Right cardiac atrium (tissue), 5 donors: ENCODE measurements at places on chromosomes 4 and X. TPM values are rescaled to one million over a fixed set of nuclear protein-coding genes. Genes with fewer than 3 reads are reported as not detected.

GRCh38 chr4:102761296-102761701, 531 bp upstream of the MANBA start:
- no peak for DNase-seq

DNA sequence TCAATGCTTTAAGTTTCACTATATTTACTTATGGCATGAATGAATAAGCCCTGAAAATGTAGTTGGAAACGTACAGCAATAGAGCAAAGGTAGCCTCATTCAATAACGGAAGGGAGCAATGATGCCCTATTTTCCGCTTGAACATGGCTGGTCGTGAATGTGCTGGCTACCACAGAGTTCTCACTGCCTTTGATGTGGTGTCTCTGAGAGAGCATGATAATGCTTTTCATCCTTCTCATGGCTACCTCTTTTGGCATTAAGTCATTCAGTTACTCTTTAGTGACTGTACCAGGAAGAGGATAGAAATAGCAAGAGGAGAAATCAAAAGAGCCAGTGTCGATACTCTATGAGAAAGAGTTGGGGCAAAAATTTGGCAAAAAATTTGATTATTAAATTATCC, 308.0 kb downstream of the PPP3CA start:
- no peak for DNase-seq

DNA sequence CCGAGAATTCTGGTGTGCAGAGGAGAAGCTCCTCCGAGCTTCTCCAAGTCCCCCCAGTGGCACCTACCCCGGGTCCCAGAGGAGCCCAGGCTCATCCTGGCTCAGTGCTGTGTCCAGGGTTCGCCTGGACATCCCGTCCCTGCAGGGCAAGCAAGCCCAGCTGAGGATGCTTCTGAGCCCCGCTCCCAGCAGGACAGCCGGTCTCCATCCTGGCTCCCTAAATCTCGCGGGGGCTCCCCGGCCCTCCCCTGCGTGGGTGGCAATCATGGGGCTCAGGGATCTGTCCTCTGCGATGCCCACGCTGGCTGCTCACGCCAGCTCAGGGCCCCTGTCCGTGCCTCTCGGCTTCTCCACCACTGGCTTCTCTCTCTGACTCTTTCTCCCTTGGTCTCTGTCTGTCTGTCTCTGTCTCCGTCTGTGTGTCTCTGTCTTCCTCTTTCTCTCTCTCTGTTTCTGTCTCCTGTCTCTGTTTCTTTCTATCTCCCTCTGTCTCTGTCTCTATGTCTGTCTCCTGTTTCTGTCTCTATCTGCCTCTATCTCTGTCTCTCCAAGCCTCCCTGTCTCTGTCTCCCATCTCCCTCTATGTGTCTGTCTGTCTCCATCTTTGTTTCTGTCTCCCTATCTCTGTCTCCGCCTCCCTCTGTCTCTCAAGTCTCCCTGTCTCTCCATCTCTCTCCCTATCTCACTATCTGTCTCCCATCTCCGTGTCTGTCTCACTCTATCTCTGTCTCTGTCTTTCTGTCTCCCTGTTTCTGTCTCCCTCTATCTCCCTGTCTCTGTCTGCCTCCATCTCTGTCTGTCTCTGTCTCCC, 27.8 kb upstream of the SLC25A6 start:
- DNase-seq = no peak

GRCh38 chr4:3031357-3032082, 42.8 kb downstream of the HTT-AS start:
- peak; percentile 65 for DNase-seq

- DNase-seq = peak; percentile 92
Observed at GRCh38 chrX:74420196-74421035, 877 bp upstream of the SLC16A2 start.

- DNase-seq = no peak
Observed at GRCh38 chrX:149950681-149951080, 12.4 kb upstream of the EOLA2 start.

DNA sequence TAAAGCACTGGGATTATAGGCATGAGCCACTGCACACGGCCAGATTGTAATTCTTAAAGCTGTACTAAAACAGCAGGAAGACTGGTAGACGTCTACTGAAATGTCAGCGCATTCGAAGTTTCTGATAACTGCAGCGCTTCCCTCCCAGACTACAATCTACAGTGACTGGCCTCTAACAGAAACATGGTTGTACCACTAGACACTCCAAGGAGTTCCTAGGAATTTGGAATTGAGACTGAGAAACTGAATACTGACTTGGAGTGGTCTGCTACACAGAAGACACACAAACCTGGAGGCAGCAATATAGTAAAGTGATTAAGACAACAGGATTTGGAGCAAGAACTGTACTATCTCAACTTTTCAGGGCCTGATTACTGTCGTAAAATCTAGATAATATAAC, 937 bp downstream of the HELQ start:
- DNase-seq = no peak

DNA sequence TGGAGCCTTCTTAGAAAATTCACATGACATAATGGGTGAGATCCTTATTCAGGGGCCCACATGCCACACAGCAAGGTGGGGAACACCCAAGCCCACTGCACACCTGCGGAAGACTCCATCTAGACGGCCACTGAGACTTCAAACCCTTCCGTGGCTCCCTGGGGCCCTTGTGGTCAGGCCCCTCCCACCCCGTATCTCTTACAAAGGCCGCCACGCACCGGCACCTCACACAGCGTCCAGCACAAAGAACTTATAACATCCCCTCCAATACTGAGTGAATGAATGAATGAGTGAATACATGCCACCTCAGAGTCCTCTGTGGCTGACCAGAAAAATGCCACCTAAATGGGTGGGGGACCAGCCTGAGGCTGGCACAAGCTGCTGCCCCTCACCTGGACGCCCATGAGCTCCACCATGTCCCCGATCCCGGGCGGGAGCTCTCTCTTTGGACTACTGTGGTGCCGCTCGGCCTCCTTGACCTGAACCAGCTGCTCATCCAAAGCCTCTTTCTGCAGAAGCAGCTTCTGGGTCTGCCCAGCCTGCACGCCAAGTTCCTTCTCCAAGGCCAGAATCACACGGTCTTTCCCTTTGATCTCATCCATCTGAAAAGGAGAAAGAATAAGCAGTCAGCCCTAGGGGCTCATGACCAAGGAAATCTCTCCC, 66.9 kb upstream of the C4orf50 start:
- DNase-seq = no peak

Gene EMCN
- total RNA-seq = 41.5 TPM

Gene MBNL3
- total RNA-seq = 169 TPM

Gene CXCL11
- total RNA-seq = 0.20 TPM

Gene ARX
- not detected for total RNA-seq

Gene CXorf49
- not detected for total RNA-seq
